Psoas muscle (tissue), 8 donors: ENCODE measurements at places on chromosomes 5 and 9.

DNA sequence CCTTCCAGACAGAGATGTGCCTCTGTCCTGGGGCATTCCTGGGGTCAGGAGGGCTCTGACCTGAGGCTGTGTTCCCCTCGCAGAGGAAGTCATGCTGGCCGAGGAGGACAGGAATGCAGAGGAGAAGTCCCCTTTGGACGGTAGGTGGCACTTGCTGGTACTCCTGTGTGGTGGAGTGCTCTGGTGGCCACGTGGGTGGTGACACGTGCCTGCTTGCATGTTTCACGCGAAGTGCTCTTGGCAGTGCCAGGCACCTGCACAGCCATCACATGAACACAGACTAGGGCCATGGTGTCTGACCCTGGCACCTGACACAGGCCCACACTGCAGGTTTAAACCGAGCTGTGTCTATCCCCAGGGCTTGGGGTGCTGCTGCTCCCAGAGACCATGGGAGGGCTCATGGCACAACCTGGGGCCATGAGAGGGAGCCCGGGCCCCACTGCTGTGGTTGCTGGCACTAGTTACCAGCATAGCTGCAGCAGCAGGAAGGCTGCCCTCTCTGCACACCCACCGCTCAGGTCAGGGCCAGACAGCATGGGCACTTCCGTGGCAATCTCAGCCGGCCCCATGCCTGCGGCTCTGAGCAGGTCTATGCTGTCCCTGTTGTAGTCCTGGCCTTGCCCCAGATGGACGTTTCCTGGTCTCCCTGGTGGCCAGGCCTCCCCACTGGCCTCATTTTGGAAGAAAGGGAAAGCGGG is 79.3 kb downstream of the CACNA1B start:
- no peak for DNase-seq

DNA sequence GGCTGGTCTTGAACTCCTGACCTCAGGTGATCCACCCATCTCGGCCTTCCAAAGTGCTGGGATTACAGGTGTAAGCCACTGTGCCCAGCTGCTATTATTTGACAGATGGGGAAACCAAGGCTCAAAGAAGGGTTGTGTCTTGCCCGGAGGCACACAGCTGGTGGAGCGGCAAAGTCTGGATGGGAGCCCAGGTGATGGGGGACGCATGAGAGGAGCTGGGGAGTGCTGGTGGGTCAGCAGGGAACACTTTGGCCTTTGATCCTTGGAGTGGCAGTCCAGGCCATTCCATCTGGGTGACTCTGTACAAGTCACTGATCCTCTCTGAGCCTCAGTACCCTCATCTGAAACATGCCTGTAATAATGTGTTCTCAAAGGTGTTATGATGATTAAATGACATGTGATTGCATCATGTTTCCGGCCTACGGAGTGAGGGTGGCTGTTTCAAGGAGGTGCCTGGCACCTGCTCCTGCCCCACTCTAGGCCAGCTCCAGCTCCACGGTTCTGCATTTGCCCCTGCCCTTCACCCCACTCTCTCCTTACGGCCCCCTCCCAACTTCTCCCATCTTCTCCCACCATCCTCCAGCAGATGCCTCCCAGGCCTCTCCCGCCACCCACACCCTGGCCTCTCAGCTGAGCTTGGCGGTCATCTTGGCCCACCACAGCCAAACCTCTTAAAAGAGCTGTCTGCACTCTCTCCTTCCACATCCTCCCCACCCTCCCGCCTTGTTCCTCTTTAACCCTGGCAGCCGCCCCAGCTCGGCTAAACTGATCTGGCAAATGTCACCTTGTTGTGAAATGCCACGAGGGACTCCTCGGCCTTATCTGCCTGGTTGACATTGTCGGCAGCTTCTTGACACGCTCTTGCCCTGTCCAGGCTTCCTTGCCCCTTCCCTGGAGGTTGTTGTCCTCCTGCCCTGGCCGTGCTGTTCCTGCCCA is 5.5 kb upstream of the DBN1 start:
- peak; percentile 94 for DNase-seq

DNA sequence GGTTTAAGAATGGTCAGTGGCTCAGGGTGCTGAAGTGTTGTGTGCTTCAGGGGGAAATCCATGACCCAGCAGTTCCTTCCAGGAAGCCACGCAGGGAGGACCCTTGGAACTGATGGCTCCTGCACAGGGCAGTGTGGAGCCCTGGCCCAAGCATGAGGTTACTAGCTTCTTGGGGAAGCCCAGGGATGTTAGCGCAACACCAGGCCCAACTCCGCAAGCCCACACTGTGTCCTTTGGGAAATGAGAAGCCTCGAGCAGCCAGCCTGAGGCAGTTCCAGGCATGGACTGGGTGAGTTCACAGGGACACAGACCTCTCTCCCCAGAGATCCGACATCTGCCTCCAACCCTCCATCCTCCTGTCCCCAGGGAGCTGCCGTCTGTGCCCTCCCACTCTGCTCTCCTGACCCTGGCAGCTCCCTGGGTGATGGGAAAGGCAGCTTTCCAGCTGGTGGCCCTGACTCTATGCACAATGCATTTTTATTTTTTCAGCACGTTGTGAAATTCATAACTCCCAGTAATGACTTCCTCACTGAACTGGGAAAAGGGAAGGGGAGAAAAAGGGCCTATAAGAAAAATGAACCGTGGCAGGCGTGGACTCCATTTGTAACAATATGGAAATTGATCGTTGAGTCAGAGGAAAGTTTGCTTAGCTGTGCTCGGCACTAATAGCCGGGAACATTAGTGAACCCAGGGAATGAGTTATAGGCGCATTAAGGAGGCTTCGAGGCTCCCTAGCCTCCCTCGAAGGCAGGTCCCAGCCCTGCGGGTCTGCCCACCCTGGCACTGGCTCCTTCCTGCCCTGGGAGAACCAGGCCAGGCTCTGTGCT is 34.1 kb downstream of the LMX1B start:
- DNase-seq, result no peak

DNA sequence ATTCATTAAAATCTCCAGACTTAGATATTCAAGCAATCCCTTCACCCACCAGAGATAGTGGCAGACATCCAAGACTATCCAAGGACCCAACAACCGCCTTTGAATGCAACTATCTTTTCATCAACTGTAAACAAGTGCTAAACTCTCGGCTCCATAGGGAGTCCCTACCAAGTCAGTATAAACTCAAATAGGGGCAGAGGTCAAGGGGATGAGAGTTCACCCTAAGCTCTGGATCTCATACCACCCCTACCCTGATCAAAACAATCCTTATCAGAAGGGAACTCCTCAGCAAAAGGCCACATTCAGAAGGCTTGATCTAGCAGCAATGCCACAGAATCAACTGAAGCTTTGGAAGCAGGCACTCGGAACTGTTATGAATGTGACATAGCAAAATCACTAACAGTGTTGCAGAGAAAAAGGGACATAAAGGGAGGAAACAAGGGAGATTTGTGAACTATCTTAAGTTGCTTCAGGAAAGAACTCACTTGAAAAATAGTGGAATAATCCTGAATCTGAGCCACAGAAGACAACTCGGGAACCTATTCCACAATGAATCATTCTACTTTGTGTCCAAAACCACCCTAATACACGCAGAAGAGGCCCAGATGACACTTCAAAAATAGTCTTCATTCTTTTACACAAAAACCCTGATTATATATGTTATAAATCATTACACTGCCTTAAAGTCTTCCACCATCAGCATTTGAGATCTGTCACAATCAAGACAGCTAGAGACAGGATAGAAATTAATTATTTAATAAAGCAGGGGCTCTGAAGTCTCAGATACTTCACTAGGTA is 49.8 kb downstream of the NR6A1 start:
- DNase-seq, result no peak

DNA sequence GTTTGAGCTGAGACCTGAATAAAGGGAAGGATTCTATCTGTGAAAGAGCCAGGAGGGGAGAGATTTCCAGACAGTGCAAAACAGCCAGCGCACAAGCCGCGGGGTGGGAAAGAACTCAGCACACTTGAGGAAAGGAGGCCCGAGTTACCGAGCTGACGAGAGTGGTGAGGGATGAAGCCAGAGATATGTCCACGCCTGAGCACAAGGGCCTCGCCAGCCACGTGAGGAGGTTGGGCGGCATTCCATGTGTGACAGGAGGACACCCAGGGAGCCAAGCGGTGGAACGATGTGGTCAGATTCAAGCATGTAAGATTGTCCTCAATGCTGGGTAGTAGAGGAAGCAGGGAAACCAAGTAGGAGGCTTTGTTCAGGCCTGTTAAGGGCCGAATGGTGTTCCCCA is 17.0 kb upstream of the SFXN1 start:
- no peak for DNase-seq

DNA sequence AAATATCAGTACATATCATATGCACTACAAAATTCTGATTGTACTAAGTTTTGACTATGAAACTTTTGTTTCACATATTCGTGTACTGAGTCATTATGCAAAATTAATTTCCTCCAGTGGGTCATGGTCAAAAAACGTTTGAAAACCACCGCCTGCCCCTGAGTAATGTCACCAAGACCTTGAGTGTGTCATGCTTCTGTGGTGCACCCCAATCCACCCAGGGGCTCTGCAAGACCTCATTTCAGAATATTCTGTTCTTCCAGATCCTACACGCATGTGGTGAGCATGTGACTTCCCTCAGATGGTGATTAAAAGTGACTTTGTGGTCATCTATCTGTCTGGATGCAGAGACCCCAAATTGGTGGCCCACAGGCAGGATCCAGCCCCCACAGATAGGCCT is 31.0 kb downstream of the ABLIM3 start:
- no peak for DNase-seq

DNA sequence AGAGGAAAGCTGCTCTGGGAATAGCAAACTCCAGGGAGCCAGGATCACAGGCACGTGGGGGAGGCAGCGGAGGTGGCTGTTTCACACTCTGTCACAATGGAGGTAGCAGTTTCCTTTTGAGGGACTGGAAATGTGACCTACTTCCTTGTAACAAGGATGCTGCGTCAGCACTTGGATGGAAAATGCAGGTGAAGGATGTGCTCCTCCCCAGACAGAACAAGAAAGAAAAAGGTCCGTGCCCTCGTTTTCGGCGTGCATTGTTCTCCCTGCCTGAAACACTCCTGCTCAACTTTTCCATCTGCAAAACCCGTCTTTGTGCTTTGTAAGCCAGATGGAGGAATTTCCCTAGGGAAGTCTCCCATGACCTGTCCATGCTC is 55.1 kb upstream of the SH3PXD2B start:
- DNase-seq, result no peak

GRCh38 chr5:35554016-35554415 is 63.6 kb upstream of the SPEF2 start:
- no peak for DNase-seq
